ENCODE measurements at places on chromosomes 13 and 19.

- DNase-seq, result peak; percentile 70
Measured at GRCh38 chr13:66635526-66635925, 594.6 kb downstream of the PCDH9 start.

- peak; percentile 54 for DNase-seq
Measured at GRCh38 chr19:17348700-17349099, 11.3 kb downstream of the GTPBP3 start.

GRCh38 chr13:101846701-101847100, 394.2 kb downstream of the ITGBL1 start:
- DNase-seq, result no peak

- no peak for DNase-seq
Measured at GRCh38 chr13:96967248-96967745, 27.0 kb downstream of the OXGR1 start.

- no peak for DNase-seq
Measured at GRCh38 chr19:31286491-31286890, 62.7 kb downstream of the TSHZ3 start.

DNA sequence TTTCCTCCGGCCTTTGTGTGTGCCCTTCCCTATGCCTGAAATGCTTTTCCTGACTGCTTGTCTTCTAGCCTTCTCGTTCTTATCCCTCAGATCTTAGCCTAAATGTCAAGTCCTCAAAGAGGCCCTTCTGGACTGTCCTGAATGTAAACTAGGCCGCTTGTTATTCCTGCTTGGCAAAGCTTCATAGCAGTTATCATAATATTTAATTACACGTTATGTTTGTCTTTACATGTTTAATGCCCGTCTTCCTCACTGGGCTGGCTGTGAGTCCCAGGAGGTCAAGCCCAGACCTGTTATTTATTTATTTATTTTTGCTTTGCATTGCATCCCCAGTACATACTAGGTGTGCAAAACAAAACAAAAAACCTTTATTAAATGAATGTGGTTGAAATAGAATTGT, 62.7 kb downstream of the SIPA1L3 start:
- no peak for DNase-seq

GRCh38 chr13:31005066-31005465, 72.6 kb downstream of the TEX26 start:
- DNase-seq, result no peak

DNA sequence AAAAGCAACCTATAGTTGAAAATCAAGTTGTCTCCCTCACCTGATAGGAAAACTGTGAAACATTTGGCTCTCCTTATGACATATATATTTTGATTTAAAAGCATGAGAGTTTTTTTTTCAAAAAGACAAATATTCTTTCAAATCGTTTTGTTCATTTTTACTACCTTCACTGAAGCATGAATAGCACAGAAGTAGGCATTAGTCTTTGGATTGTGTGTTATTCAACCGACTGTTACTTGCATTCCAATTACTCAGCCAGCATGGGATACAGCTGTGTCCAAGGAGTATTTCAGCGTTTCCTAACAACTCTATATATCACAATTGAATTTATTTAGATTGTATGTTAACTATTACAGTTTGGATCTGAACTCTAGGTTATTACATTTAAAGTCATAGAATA, 135.2 kb downstream of the PCDH9 start:
- DNase-seq, result no peak

GRCh38 chr13:97858161-97858560, 95.3 kb upstream of the IPO5 start:
- DNase-seq, result no peak

- no peak for DNase-seq
Measured at GRCh38 chr13:34583181-34583580, 358.9 kb upstream of the NBEA start.

GRCh38 chr13:78299832-78300623, 303.3 kb downstream of the POU4F1 start:
- DNase-seq, result no peak

DNA sequence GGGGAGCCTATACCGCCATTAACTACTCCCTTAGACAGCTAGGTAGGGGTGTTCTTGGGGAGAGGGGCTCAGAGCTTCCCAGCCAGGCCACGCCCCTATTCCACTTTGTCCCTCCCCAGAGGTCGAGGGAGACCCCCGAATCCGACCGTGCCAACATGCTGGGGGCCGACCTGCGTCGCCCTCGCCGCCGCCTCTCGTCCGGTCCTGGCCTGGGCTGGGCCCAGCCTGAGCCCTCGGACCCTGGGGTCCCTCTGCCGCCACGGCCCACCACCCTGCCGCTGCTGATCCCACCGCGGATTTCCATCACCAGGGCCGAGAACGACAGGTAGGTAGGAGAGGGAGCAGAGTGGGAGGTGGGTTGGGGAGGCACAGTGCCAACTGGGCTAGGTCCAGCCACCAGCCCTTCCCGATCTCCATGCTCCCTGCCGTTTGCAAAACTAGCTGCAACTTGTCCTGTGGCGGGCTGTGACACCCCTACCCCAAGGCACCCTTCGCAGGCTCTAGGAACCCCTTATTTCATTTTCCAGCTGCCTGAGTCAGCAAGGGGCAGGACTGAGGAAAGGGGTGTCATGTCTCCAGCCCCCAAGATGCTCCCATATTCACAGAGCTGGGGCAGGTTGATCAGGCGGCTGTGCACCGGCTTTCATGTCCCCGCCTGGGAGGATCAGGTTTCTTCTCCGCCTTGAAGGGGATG, 2.6 kb upstream of the PDE4A start:
- DNase-seq, result no peak

GRCh38 chr19:41540041-41540695, 35.8 kb upstream of the CEACAM21 start:
- no peak for DNase-seq

GRCh38 chr19:16366433-16367260, 42.0 kb downstream of the KLF2 start:
- no peak for DNase-seq

- no peak for DNase-seq
Measured at GRCh38 chr19:3481241-3482090, 1.1 kb upstream of the SMIM24 start.

- DNase-seq, result no peak
Measured at GRCh38 chr13:44810061-44810840, 179.0 kb downstream of the NUFIP1 start.

DNA sequence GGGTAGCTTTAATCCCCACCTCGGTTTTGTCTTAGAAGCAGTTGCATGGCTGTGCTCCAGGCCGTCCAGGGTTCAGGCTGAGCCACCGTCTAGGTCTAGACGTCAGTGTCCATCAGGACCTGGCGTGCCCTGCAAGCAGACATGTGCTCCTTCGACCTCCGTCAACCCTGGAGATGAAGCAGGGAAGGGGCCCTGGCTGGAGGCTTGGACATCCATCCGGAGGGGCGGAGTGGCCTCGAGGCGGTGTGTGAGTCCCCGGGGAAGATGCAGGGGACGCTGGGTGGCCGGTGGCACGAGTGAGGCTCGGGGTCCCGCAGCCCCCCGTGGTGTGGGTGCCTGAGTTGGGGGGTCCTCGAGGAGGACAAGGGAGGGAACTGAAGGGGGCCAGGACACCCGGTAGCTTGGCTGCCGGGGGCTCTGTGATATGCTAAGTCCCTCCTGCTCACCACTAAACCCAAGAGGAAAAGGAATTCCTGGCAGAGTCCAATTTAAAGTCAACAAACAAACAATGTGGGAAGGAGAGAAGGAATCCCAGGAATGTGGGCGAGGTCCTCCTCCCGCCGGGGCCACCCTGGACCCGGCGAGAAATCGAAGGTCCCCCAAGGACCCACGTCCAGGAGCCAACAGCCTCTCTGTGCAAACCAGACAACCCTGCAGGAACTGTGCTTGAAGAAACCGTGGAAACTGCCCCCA, 14.9 kb upstream of the PTBP1 start:
- DNase-seq, result peak; percentile 49
